ENCODE measurements at places on chromosomes 1 and 21.
A peak's percentile ranks its signal among the peaks of the same experiment; 100 is the strongest.

DNA sequence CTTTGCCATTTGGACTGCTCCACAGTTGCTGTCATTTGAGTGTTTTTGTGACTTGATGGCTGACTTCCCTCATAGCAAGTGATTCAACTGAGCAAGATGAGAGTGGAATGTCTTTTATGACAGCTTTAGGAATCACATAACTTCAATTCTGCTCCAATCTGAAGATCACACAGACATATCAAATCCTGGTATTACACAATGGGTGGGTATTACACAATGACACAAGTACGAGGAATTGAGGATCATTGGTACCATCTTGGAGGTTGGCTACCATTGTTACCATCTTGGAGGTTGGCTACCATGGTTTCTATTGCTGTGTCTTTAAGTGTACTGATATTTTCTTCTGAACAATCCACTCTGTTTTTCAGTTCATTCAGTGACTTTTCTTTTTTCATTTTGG is 8.5 kb upstream of the TSHB start:
- DNase-seq: no peak

DNA sequence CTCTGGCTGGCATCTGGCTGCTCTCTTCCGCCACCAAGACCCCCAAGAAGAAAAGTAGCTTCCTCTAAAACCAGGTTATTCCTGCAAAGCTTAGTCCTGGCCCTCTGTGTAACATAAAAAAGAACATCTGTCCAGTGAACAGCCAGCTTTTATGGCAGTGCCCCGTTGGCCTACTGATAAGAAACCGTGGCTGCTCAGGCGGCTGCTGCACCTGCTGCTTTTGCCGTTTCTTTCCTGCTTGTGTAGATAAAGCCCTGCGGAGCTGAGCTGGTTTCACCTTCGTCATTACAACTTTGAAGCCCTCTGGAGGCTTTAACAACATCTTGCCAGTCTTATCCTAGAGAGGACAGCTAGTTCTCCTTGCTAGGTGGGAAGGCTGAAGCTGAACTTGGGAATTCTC is 20.5 kb downstream of the ELAPOR1 start:
- DNase-seq: no peak

GRCh38 chr1:210377731-210378333 is 49.1 kb downstream of the HHAT start:
- DNase-seq: no peak

GRCh38 chr1:8423692-8424538 is 106.0 kb downstream of the SLC45A1 start:
- peak; percentile 67 for DNase-seq

- no peak for DNase-seq
These were observed 54.5 kb downstream of the HMGB4 start for GRCh38 chr1:33918368-33918767.

GRCh38 chr21:34046917-34047316 is 26.5 kb upstream of the MRPS6 start:
- DNase-seq: no peak

GRCh38 chr1:226023735-226024134 is 24.6 kb upstream of the SDE2 start:
- DNase-seq: no peak

GRCh38 chr1:86231076-86231475 is 74.5 kb upstream of the COL24A1 start:
- no peak for DNase-seq

DNA sequence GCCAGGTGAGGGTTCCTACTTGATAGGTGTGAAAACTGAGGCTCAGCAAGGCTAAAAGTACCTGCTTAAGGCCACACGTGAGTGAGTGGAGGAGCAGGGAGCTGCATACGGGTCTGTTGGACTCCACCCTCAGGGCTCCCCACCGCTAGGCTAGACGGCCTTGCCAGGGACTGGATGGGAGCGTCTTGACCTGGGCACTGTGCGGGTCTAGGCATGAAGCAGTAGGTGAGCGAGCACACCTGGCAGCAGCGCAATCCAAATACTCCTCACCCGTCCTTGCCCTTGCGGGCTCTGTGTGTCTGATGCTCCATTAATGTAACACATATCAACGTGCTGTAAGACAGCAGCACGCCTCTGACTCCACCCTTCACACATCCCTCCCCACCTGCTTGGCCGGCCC is 94.0 kb downstream of the LACTBL1 start:
- DNase-seq: no peak

- DNase-seq: no peak
These were observed 19.9 kb upstream of the TMEM39B start for GRCh38 chr1:32052887-32053286.

DNA sequence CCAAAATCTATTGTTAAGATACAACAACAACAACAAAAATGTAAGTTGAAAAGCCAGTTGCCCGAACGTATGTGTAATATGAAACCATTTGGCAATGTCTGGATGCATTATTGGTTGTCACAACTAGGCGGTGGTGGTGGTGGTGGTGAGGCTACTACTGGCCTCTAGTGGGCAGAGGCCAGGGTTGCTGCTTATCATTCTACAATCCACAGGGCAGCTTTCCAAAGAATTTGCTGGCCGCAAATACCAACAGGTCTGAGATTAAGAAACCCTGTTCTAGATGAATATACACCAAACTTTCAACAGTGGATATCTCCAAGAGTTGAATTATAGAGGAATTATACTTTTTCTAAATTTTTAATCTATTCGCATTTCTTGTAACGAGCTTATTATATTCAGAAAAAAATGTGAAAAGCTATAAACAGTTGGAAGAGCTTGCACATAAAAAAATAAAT is 26.8 kb upstream of the ZNF697 start:
- no peak for DNase-seq

- no peak for DNase-seq
These were observed 39.5 kb downstream of the PHACTR4 start for GRCh38 chr1:28409090-28409489.

- no peak for DNase-seq
These were observed 17.8 kb downstream of the IFFO2 start for GRCh38 chr1:18938707-18939070.

- DNase-seq: no peak
These were observed 45.8 kb upstream of the NTPCR start for GRCh38 chr1:232904566-232904965.

- no peak for DNase-seq
These were observed 49.7 kb downstream of the PGM1 start for GRCh38 chr1:63642901-63643300.
